ENCODE measurements at places on chromosomes 1 and 21.

- no peak for DNase-seq
Measured at GRCh38 chr21:34936883-34937563, 112.1 kb downstream of the RUNX1 start.

DNA sequence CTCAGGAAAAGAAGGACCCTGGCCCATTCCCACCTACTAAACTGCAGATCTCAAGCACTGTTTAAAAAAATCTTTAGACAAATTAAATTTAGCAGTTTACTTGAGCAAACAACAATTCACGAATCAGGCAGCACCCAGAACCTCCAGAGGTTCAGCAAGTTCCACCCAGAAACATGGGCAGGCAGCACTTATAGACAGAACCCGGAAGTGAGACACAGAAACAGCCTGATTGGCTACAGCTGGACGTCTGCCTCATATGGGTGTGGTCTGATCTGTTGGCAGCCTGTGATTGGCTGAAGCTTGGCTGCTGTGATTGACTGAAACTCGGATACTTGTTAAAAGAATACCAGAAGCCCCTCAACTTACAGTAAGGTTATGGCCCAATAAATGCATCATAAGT lies 34.7 kb upstream of the COL6A2 start:
- no peak for DNase-seq

GRCh38 chr1:59443310-59443709 lies 146.4 kb downstream of the FGGY start:
- DNase-seq: no peak

- no peak for DNase-seq
Measured at GRCh38 chr21:25094695-25095094, 512.6 kb downstream of the MRPL39 start.

DNA sequence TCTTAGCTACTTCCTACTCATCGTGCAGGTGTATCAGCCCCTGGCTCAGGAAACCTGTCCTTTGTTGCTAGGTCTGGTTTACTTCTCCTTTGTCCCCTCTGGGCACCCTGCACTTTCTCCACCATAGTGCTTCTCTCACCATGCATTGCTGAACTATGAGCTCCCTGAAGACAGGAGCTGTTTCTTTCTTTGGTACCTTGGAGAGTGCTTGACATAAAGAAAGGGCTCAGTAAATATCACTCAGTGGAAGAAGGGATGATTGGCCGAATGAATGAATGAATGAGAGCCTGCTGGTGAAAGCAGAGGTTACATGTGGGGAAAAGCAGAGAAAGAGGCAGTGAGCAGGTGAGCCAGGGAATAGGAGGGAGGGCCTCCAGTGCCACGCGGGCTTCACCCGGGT lies 9.8 kb upstream of the HMGB4 start:
- no peak for DNase-seq

- DNase-seq: no peak
Measured at GRCh38 chr1:63621075-63621474, 27.9 kb downstream of the PGM1 start.

- DNase-seq: no peak
Measured at GRCh38 chr1:20308569-20308968, 17.9 kb downstream of the VWA5B1 start.

- DNase-seq: no peak
Measured at GRCh38 chr1:203524152-203524551, 30.2 kb downstream of the OPTC start.

GRCh38 chr1:214332946-214333798 lies 52.2 kb downstream of the SMYD2 start:
- peak; percentile 11 for DNase-seq

DNA sequence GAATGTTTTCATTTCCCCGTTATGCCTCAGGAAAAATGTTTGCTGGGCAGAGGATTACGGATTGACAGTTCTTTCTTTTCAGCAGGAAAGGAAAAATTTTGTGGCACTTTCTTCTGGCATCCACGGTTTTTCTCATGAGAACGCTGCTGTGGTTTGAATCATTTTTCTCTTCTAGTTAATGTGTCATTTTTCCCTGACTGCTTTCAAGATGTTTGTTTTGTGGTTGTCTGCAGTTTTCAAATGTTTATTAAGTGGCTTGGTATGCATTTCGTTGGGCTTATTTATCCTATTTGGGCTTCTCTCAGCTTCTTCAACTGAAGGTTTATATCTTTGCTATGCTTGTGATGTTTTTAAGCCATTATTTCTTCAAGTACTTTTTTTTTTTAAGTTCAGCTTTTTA lies 359.0 kb downstream of the RGS7 start:
- DNase-seq: no peak

- DNase-seq: no peak
Measured at GRCh38 chr1:248852481-248853405, 6.1 kb downstream of the ZNF692 start.

DNA sequence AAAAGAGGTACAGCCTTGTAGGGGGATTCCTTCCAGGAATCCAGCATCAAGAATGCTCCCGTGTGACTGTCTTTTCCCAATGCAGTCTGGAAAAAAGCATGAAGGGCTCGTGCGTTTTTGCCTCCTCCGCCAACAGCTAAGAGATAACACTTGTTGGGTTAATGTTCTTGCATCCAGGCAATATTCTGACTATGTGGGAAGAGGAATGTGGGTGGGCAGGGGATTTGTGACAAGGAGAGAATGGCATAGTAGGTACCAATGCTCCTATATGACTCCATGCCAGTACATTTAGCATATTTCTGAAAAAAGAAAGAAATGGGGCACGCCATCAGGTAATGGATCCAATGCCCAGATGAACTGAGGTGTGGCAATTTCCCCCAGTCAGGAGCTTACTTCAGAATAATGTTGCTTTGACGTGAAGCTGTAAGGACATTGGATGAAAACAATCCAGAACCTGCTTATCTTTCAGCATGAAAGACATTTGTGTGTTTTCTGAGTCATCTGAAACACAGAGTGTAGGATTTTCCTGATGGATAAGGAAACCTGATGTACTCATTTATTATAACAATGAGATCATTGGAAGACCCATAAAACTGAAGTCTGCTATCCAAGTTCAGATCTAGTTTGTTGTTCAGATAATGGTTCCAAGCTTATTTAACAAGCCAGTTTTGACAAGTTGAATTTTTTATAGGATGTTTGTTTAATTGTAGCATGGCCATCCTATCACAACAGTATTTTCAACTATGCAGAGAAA lies 105.5 kb downstream of the LYPLAL1 start:
- no peak for DNase-seq

DNA sequence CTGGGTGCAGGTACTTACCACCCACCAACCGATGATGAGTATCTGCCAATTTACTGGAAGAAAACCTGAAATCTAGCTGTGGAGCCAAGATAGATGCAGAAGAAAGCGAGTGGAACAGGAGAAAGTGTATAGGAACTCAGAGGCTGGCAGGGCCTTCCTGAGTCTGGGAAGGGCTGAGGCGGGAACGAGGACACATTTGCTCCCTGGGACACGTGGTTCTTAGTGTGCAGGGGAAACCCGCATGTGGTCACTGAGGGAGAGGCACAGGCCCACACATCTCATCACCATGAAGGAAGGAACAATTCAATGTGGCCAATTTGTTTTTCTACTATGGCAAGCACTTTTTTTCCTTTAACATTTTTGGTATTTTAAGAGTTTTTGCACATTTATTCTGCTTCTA lies 8.2 kb downstream of the RYR2 start:
- no peak for DNase-seq

GRCh38 chr1:63326473-63327380 lies 4.4 kb downstream of the FOXD3 start:
- no peak for DNase-seq

DNA sequence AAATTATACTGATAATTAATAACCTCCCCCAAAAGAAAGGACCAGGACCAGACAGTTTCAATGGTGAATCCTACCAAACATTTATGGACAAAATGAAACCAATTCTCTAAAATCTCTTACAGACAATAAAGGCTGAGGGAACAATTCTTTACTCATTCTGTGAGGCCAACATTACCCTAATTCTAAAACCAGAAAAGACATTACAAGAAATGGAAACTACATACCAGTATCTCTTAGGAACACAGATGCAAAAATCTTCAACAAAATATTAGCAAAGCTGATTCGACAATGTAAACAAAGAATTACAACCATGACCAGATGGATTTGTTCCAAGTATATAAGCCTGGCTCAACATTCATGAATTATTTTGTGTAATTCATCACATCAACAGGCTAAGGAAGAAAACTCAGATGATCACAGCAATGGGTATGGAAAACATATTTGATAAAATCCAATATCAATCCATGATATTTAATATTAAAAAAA lies 8.6 kb downstream of the TMED5 start:
- DNase-seq: no peak

DNA sequence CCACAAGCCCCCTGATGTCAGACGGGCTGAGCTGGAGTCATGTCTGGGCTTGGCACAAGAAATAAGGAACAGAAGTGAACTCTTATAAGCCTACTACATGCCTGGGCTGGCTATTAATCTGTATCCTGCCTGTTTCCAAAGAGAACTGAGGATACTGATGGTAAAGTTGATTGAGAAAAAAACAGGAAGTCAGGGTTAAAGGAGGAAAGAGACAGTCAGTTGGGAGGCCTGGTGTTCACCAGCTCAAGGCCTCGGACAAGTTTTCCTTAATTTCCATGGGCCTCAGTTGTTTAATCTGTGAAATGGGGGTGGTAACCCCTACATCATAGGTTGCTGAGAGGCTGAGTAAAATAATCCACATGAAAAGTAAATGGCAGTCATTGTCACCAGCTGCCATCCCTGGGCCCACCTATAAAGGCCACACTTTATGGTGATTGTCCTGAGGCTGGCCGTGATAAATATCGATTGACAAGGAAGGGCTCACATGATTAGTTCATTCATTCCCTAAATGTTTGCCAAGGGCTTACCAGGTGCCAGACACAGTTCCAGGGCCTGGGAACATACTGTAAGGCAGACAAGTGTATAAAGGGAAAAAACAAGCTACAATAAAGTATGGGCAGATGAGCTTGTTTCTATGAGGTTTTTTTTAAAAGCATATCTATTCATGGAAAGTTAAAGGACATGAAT lies 2.8 kb downstream of the ALDH4A1 start:
- DNase-seq: no peak

- no peak for DNase-seq
Measured at GRCh38 chr1:59967141-59967697, 40.6 kb upstream of the CYP2J2 start.

- no peak for DNase-seq
Measured at GRCh38 chr1:154178911-154179811, 12.7 kb downstream of the TPM3 start.

DNA sequence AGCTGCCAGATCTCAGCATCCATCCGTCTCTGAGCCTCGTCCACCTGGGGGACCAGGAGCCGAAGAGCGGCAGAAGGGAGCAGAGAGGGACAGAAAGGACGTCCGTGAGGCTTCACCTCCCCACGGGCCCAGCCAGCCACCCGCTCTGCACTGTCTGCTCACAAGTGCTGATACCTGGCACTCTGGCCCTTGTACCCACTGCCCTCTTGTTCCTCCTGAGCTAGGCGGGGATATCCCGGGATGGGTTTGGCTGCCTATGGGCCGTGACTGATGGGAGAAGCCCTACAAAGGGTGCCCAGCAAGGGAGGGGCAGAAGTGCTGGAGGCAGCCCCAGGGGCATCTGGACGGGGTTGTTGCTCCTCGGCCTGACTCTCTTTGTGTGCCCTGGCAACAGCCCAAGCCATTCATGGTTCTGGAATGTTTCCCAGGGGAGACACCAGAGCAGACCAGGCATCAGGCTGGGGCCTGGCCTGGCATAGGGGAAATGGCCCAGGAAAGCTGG lies 57.6 kb downstream of the LDLRAD2 start:
- peak; percentile 63 for DNase-seq

- DNase-seq: no peak
Measured at GRCh38 chr1:167752219-167752985, 30.6 kb downstream of the MPZL1 start.

DNA sequence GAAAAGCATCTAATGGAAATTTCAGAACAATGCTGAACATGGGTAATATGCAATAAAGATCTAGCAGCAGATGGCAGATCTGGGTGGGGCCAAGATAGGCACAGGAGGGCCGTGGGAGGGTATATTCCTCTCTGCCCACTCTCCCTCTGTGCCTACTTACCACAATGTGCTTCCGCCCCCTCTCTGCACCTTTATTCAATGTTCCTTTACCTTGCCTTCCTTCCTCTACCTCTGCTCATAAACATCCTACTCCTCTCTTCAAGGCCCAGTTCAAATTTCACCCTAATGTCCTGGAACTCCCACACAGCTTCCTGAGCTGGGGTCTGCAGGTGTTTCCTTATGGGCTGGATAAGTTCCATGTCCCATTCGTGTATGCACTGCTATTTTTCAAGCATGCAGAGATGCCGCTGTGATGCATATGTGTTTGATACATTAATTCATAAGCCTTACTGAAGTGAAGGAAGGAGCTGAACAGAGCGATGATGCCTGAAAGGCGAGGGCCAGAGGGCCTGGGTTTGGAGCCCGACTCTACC lies 65.6 kb upstream of the EDEM3 start:
- DNase-seq: no peak

DNA sequence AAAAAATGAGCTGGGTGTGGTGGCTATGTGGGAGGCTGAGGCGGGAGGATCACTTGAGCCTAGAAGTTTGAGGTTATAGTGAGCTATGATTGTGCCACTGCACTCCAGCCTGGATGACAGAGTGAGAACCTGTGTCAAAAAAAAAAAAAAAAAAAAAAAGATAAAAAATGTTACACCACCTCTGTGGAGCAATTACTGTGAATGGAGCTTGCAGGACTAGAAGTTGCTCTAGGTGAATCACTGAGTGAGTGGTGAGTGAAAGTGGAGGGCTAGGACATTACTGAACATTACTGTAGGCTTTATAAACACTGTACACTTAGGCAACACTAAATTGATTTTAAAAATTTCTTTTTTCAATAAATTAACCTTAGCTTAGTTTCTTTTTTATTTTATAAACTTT lies 21.9 kb downstream of the TLCD4 start:
- no peak for DNase-seq

- peak; percentile 8 for DNase-seq
Measured at GRCh38 chr1:23452011-23452411, 27.5 kb upstream of the TCEA3 start.

- no peak for DNase-seq
Measured at GRCh38 chr1:197139169-197139568, 7.3 kb downstream of the ASPM start.

DNA sequence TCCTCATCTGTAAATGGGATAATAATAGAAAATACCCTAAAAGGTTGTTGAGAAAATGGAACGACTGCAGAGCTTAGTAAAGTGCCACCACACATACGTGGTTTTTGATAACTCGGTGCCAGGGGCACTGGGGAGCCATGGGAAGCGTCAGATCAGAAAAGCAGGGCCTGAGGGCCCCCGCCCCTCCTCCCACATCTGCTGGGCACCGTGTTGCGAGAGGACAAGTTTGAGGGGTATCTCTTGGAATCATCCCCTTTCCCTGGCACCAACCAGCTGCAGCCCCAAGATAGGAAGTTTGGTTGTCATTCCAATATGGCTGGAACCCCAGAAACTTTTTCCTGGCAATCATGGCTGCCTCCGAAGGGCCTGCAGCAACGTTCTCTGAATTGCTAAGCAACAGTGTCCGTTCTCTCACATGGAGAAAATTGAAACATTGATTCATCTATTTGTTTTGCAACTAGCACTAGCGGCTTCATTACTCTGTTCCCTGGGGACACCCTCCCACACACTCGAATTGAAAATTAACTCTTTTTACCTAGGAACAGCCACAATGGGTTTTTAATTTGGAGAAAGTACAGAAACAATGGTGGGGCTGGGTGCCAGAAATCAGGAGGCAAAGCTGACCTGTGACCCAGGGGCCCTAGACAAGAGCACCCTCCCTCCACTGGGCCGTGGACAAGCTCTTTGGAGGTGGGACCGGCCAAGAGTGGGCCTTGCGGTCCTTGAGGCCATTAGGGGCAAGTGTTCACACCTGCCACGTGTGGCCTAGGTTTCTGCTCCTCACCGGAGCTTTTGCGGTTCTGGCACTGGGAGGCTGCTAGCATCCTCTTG lies 190.0 kb upstream of the VAMP3 start:
- no peak for DNase-seq

GRCh38 chr21:26933448-26933847 lies 33.4 kb downstream of the ADAMTS5 start:
- DNase-seq: no peak

All from midbrain (tissue), 1 donor.